Endothelial cell of umbilical vein (primary cell): ENCODE measurements at places on chromosomes 12 and 14. TPM values are rescaled to one million over a fixed set of nuclear protein-coding genes. Genes with fewer than 3 reads are reported as not detected.

OR6C2 gene
- not detected in 2 replicates for total RNA-seq

PLEKHH1 gene
- 0.35 and 0.71 TPM in 2 replicates for total RNA-seq

LBHD2 gene
- total RNA-seq = not detected in 2 replicates

TMEM229B gene
- 0.28 TPM in 1 of 2 replicates, not detected in the other for total RNA-seq
